Eye (tissue), 1 donor: ENCODE measurements at places on chromosomes 7 and 10.
A peak's percentile ranks its signal among the peaks of the same experiment; 100 is the strongest.

DNA sequence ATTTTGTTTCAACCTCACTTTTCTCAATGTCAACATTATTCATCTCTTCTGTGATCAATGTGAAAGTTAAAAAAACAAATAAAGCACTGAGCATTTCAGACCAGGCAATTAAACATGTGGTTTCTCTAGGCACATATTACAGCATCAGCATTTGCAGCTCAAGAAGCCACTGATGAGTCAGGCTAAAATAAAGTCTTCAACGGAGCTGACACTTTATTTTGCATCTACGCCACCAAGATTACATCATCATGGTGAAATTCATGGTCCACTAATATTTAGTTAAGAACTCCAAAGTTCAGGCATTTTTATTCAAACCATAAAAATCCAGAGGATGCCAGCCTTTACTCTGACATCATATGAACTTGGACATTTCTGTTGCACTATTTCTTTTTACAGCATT lies 33.0 kb downstream of the MAGI2 start:
- no peak for DNase-seq

- DNase-seq, result no peak
Measured at GRCh38 chr7:84277628-84278224, 83.1 kb upstream of the SEMA3A start.

DNA sequence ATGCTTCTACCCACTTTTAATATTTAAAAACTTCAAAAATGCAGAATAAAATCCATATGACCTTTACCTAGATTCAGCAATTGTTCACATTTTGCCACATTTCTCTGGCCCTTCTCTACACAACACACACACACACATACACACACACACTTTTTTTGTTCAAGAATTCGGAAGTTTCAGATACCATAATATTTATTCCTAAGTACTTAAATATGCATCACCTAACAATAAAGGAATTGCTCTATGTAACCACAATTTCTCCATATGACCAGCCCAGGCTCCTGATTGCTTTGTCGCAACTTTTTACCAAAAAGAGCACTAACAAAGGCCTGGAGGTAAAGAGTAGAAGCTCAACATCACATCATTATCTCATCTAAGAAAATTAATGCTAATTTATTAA lies 106.6 kb downstream of the FAS start:
- no peak for DNase-seq

DNA sequence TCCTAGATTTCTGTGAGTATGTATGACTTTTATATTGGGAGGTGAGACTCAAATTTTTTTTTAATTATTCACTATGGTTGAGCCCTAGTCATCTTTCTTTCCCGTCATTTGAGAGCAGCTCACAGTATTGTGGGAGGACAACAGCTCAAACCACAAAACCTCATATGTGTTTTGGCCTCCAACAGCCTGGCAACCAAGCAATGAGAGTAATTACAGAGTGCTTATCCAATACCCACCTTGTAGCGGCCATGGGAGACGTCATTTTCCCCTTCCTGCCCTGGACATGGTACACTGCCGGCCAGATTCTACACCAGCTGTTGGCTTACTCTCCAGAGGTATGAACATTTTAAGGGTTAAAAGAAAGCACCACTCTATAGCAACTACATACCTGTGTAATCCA lies 49.1 kb downstream of the DOCK4 start:
- no peak for DNase-seq

GRCh38 chr7:77796960-77797359 lies 1.3 kb downstream of the TMEM60 start:
- DNase-seq, result no peak

DNA sequence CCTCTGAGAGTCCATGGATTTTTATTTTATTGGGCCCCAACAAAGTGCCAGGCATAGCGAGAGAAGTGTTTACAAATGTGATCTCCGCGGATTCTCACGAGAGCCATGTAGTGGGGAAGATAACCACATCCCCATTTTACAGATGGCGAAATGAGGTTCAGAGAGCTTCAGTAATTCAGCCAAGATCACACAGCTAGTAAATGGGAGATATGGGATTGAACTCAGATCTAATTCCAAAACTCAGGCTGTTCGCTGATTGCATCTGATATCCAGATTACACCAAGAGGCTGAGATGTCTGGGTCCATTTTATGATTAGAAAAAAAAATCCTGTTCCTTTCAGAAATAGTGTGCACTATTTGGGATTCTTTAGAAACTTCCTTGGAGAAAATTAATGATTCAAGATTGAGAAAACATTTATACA lies 1.3 kb downstream of the FAS start:
- no peak for DNase-seq

DNA sequence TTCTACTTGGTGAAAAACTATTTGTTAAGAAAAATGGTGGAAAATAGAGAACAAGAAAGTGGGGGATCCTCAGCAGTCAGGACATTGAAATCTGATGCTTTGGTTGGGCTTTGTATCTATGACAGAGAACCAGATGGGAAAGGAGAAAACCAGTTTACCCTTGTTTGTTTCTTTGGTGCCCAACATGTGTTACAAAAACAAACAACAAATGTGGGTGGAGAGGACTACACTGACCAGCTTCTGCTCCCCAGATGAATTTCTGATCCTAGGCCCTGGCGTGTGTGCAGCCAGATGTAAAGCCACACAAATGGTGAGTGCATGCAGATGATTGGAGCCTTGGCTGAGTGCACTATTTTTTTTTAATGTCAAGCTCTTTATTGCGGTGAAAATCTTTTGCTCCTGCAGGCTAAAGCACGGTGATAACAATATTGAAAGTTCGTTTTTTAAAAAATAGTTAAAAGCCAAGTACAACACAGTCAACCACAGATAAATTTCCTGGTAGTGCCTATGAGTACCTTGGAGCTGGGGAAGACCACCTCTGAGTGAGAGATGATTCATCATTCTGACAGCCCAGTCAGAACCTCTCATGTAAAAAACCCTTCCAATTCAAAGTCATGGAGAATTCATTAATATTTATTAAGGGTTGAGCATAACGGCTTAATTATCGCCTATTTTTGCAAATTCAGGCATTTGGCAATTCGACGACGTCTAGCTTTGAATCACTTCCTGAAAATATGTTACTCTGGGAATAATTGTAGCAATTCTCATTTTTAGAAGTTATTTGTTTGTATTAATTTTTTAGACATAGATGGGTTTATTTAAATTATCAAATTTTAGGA lies 163.7 kb downstream of the AGMO start:
- DNase-seq, result peak; percentile 49

DNA sequence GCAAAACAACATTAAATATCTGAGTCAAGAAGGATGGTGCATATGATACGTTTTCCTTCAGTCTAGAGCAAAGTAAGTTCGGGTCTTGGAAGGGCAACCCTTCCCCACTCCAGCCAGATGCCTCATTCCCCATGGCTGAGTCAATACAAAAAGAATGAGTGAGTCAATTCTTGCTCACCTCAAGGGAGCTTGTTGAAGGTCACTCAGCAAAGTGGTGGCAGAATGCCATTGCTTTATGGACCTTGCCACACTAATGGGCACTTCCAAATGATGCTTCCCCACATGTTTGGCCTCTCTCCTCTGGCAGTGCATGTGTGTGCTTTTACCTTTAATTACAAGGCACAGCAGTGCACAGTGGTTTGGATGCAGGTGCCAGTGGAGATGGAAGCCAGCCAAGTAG lies 296.5 kb downstream of the SORCS3 start:
- DNase-seq, result no peak
